ENCODE measurements at places on chromosomes 7 and 10.

DNA sequence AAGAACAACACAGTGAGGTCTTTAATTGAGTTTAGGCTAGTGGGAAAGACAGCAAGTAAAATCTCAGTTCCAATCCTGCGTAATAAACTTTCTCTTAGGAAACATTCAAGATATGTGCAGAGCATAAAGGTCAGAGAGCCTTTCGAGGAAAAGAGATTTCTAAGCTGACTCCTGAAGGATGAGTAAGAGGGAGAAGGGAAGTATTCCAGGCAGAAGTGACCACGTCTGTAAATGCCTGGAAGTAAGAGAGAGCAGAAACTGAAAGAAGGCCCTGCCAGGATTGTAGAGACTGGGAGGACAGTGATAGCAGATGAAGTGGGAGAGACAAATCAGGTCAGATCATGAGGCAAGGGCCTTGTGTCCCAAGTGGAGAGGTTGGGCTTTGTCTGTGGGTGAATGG, 41.8 kb downstream of the PNLIPRP3 start:
- no peak for DNase-seq

DNA sequence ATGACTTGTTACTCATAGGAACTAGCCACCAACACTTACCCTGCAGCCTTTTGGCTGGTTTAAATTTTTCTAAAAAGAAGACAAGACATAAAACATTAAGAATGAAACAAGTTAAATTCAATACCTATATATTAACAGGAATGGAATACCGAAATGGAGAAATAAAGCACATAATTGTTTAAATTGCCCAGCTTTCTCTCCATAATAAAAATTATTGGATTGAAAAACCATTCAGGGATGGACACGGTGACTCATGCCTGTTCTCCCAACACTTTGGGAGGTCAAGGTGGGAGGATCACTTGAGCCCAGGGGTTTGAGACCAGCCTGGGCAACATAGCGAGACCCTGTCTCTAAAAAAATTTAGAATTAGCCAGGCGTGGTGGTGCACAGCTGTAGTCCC, 179.4 kb upstream of the MKLN1 start:
- no peak for DNase-seq

DNA sequence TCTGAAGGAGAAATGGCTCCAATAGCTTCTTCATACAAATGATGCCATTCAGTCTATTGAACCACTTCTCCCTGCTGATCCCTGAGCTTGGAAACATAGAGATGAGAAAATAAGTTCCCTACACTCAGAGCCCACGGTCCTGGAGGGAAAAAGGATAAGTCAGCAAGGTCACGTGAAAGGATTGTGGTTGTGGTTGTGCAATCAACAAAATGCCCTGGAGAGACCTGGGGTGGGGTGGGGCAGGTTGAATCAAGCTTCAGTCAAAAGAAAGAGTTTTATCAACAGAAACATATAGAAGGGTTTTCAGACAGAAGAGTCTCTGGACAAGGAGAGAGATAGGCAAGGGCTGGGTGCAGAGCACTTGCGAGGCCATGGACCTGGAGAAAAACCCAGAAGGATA, 30.1 kb downstream of the C10orf90 start:
- no peak for DNase-seq

DNA sequence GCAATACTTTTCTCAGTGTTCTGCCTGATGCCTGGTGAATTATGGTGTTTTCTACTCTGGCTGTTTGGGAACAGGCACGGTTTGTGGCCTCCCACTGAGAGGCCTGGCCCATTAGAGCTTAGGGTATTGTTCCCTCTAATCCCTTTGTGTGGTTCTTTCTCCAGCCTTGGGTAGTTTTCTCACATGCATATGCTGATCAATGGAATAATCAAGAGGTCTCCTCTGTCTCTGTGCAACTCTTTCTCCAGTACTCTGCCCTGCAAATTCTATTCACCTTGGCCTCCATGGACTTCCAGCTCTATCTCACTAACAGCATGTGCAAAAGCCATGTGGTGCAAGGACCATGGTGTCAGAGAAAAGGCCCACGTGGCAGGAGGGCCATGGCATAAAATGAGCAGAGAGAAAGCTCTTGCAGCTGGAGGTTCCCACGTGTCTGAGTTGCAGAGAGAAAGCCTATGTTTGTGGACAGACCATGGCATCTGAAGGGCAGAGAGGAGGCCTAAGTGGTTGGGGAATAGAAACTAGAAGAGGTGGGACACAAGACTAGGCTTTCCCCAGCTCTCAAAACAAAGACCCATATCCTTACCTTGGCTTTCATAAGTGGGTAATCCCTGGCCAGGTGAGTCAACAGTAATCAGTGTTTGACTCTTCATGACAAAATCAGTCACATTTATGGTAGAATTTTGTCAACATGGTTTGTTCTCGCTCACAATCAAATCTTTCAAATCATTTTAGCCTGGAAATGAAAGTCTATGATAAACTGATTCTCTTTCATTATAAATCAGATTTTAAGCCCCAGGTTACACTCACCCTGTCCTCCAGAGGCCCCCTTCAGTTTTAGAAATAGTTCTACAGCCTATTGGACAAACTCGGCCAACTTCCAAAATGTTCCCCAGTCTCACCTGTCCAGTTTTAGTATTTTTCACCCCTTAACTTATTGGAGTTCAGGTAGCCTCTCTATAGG, 17.3 kb downstream of the OPALIN start:
- no peak for DNase-seq

Data from stimulated activated CD4-positive, alpha-beta T cell treated with anti-CD3 and anti-CD28 coated beads, Interleukin-1b, Interleukin-23, amount 100 ng/mL, for 24 hours (primary cell).